ENCODE measurements at places on chromosomes 7 and 10.

DNA sequence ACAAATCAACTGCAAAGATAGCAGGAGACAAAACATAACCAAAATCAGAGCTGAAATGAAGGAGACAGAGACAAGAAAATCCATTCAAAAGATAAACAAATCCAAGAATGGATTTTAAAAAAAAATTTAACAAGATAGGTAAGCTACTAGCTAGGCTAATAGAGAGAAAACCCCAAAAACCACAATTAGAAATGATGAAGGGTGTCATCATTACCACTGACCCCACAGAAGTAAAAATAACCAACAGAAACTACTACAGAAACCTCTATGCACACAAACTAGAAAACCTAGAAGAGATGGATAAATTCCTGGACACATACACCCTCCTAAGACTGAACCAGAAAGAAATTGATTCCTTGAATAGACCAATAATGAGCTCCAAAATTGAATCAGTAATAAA, 117.6 kb downstream of the DNAJC1 start:
- no peak for DNase-seq

GRCh38 chr10:16891375-16892313, 74.4 kb upstream of the RSU1 start:
- DNase-seq = peak; percentile 65

DNA sequence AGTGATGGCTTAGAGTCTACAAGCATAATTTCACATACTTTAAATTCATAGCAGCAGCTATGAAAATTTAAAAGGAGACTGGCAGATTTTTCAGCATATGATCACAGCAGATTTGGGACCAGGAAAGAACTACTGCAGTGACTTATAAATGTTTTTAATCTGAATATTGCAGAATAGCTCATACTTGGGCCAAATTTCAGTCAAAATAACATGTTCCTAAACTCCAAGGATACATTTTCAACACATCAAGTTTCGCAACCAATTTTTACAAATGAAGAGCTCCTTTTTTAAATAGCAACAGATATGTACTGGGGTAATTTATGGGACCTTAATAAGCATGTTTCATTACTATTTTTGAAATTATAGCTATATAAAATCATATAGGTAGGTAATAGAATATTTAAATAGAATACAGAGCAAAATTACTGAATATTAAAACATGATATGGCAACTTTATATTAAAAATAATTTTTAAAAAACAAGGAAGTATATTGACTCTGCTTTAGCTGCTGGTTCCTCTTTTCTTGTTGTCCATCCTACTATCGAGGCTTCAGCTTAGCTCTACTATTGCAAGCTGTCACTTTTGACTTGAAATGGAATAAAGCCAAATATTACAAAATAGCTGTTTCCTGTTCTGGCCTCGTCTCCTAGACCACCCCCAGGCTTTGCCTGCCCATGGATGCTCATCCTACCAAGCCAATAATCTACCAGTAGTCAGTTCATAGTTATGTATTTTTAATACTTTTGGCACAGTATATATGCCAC, 123.1 kb downstream of the NRBF2 start:
- no peak for DNase-seq

DNA sequence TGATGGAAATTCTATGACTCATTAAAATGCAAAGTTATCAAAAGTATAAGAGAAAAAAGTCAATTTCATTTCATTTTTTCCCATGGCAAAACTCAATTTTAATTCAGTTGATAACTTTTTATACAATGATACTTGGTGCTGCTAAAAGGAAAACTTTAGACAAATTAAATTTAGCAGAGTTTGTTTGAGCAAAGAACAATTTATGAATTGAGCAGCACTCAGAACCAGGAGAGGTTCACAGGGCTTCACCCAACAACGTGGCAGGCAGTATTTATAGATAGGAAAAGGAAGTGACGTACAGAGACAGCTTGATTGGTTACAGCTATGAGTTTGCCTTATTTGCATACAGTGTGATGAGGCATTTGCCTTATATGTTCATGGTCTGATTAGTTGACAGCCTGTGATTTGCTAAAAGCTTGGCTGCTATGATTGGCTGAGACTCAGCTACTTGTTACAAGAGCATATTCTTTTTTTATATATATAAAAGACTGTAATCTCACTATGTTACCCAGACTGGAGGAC, 157.2 kb upstream of the CELF2 start:
- DNase-seq = no peak

GRCh38 chr7:152664636-152665035, 11.3 kb downstream of the XRCC2 start:
- no peak for DNase-seq

DNA sequence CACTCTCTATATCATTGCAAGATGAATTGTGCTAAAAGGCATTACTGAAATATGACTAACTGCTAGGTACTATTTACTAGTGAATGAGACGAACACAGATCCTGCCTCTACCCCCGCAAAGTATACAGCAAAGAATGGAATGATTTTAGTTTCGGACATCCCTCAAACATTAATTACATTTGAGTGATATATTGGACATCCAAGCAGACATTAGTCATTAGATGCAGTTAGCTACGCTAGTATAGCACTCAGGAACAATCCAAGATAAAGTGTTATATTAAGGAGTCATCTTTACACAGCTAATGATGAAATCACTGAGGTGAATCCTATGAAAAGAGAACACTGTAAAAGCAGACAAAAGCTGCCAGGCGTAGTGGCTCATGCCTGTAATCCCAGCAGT, 7.3 kb upstream of the TAF3 start:
- DNase-seq = no peak

- DNase-seq = no peak
These were observed 225.6 kb downstream of the LRRTM3 start for GRCh38 chr10:67151471-67151870.

DNA sequence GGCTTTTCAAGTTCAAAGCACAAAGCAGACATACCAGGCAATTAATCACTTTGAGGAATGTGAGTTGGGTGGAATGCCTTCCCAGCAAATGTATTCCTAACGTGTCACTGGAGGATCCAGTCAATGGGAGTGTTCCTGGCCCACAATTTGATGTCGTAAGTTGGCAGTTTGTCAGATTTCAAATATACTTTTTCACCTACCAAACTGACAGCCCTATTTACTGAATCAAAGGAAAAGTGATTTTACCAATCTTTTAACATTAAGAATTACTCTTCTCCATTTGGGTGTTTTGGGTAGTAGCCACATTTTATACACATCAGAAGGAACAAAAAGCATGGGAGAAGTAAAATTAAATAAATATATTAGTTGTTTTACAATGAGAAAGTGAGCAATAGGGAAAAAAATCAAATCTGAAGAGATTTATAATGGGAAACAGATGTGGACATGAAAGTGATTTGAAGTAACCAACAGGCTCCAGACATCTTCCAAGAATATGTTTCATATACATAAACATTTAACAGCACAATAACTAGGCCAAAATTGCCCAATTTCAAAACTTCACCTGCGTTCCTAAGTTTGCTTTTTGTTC, 222.9 kb downstream of the MTERF1 start:
- DNase-seq = no peak

- DNase-seq = no peak
These were observed 91.6 kb downstream of the UNCX start for GRCh38 chr7:1324028-1324900.

DNA sequence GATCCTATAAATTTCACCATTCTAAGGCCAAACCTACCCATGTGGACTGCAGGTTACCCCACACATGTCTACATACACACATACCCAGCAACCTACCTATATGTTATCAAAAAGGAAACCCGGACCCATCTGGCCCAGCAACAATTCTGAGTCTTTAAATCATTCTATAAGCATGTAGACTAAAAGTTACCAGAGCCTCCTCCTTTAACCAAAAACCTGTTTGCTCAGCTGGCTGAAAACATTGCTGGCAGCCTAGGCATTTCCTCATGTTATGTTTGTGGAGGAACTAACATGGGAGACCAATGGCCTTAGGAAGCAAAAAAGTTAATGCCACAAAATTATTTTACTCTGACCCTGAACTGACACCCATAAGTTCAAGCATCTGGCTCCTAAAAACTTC, 5.3 kb upstream of the ADCK2 start:
- DNase-seq = no peak

DNA sequence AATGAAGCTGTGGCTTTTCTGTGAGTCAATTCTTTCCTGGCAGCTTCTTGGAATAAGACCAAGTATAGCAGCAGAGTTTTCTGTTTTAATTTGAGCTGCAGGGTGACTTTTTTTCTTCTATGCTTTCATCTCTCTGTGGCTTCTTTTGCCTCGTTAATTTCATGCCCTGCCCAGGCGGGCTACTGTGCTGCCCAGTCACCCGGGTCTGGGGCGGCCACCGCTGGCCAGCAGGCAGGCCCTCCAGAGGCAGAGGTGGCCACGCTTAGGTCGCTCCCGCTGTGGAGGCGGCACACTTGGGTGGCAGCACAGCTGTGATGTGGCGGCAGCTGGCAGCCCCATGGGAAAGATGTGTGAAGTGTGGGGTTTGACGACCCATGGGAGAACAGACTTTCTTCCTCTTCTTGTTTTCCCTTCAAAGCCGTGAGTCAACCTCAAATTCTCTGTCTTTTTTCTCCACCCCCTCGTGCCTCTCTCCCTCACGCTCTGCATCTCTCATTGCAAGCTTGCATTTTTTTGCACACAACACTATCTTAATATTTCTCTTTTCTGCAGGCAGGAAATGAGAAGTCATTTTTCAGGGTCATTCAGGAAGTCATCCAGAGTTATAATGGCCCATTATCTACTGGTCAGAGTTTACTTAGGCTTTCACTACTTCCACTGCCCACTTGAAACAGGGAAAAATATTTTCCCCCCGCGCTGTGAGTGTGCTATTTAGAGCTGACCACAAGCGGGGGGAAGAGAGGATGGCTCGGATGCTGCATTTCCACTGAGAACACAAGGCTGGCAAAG, 67.8 kb downstream of the EGFR start:
- peak; percentile 30 for DNase-seq

DNA sequence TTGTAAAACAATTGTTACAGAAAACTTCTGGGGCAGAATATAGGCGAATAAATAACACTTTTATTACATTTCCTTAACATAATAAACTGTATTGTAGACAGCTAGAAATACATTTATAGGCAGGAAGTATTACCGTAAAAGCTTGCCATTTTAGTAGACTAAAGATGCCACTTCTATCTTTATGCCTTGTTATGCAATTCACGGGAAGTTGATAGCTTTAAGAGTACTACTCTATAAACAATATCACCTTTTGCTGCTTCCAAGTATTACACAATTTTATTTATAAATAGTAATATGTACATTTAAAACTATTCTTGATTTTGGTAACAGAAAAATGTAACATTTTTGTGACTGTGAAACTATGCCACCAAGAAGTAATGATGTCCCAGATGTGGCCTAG, 37.9 kb downstream of the PALS2 start:
- DNase-seq = no peak
